ENCODE measurements at places on chromosomes 11 and 22.
A peak's percentile ranks its signal among the peaks of the same experiment; 100 is the strongest.

- no peak for DNase-seq
These were observed 6.1 kb downstream of the APOL3 start for GRCh38 chr22:36154423-36154945.

GRCh38 chr11:45052361-45052760 is 94.1 kb upstream of the PRDM11 start:
- no peak for DNase-seq

- no peak for DNase-seq
These were observed 81.0 kb downstream of the CCDC34 start for GRCh38 chr11:27281740-27282590.

DNA sequence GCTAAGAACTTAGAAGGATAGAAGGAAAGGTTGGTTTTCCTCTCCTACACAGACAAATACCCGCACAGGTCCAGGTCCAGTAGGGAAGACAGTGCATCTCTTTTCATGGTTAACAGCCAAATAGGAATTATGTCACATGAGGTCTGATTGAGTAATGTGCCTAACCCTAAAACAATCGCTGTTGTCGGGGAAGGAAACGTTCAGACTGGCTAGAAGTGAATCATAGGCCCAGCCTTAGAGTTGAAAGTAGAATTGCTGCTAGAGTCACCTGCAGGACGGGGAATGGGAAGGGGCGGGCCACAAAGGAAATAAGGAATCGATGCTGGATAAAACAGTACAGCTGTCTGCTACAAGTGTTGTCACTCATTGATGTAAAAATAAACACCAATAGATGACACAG is 12.4 kb upstream of the HTATIP2 start:
- DNase-seq: no peak

GRCh38 chr11:10746871-10747270 is 4.2 kb upstream of the CTR9 start:
- no peak for DNase-seq

DNA sequence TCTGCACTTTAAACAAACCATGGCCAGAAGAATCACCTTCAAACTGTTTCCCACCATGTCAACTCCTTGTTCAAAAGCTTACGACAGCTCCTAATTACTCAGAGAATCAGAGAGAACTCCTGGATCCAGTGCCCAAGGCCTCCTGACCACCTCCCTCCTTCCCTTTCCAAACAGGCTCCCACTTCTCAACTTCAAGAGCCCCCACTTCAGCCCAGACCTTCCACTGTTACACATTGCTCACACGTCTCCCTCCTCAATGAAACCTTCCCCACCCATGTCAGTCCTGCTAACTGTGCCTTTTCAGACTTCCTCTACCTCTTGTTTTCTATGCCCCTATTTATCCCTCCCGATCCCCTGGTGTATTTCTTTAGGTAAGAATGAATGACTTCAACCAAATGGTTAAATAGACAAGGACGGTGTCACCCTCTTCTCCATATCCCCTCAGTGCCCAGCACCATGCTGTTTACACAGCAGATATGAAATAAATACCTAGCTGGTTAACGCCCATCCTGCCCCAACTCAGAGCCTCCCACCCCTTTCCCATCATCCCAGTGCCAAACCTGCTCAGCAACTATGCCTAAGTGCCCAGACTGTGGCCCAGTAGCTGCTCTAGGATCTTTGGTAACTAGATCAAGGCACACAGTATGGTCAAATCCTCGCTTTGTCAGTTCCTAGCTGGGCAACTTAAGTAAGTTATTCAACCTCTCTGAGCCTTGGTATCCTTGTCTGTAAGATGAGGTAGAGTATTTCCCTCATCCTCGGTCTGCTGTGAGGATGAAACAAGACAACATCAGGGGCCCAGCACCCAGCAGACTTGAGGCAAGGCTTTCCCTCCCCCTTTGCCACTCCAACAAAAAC is 36.8 kb downstream of the PLEKHA7 start:
- no peak for DNase-seq

DNA sequence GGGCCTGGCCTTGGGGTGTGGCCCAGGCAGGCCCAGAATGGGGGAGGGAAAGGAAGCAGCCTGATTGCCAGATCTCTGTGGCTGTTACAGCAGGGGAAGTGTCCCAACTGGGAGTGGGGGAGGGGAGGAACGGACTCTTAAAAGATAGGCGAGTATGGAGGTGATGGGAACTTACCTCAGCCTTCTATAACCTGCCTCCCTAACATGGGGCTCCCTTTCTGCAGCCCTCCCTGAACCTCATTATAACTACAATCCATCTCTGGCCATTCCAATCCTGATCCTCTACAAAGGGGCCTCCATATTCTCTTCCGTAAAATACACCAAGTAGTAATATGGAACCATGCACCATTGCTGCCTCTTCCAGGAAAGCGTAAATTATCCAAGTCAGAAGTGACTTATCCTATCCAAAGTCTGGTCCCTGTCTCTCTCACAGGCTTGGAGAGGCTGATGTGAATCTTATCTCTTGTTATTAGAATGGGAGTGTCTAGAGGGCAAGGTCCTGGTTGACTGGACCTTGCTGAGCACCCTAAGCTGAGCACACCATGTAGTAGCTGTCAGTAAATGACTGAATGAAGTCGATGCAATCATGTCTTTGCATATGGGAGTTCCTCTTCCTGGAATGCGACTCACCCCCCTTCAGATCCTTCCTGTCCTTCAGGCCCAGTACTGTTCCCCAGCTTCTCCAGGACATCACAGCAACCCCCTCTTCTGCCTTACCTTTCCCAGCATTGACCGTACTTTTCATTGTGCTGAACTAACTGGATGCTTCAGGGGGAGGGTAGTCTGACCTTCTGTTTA is 5.9 kb downstream of the RHOG start:
- DNase-seq: peak; percentile 50

GRCh38 chr11:45856044-45856468 is 8.8 kb downstream of the CRY2 start:
- DNase-seq: no peak

DNA sequence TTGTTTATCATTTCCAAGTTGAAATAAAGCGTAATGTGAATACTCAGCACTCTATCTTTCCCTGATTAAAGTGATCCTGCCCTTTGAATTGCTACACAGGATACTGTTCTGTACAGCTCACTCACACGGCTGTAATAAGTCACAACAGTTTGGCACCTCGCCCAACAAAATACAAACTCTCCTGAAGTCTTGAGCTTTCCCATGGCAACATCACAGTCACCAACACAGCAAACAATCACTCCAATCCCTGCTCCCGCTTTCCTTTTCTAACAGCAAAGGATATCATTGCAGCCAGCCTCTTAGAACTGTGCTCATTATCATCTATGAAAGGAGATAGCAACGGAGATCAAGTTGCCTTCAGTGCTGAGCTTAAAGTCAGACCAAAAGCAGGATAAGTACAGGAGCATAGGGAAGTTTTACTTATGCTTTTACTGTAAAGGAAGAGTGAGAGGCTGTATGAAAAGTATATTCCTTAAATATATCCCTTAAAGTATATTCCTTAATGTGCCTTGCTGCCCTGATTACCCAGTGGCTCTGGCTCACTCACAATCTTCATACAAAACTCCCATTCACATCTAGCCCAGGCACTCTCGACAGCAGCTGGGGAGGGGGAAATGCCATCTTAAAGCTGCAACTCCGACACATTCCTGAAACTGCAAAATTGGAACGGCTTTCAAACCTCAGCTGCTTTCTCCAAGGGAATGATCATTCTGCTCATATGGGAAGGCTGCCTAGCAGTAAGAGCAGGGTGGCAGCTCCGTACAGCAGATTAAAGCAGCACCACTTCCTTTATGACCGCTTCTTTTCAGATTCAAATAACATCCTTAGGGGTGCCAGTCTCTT is 35.8 kb downstream of the MAML2 start:
- DNase-seq: peak; percentile 23

DNA sequence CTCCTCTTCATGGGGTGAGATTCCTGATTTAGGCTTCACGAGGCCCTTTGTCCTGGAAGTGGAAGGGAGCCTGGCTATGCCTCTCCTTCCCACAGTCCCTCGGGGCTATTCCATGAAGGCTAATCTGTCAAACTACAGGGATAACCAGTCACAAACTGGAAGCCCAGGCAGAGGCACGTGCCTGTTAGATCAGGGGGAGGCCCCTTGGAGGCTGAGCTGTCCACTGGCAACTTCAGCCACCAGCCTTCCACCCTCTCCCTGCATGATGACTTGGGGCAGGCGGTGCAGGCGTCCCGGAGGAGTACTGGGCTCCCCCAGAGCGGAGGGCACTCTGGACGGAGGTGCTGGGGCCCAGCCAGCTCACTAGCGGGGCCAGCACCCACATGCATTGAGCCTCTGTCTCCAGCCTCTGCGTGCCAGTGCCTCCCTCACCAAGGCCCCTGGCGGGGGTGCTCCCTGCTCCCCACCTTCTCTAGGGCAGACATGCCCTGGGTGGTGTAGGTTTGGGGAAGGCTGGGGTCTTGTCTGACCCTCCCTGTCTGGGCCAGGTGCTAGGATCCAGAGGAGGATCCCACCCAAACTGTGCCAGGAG is 42.9 kb downstream of the WNT11 start:
- no peak for DNase-seq

DNA sequence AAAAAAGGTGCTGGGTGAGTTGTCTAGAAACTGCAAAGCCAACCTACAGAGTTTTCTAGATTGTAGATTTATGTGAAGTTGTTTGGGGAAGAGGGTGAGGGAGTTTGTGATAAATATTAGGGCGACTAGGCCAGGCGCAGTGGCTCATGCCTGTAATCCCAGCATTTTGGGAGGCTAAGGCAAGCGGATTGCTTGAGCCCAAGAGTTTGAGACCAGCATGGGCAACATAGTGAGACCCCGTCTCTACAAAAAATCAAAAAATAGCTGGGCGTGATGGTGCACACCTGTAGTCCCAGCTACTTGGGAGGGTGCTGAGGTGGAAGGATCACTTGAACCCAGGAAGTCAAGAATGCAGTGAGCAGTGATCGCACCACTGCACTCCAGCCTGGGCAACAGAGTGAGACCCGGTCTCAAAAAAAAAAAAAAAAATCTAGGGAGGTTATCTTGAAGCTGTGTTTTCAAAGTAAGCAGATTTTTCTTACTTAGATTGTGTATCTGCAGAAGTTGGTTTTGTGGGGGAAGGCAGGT is 844 bp downstream of the APOL6 start:
- no peak for DNase-seq

DNA sequence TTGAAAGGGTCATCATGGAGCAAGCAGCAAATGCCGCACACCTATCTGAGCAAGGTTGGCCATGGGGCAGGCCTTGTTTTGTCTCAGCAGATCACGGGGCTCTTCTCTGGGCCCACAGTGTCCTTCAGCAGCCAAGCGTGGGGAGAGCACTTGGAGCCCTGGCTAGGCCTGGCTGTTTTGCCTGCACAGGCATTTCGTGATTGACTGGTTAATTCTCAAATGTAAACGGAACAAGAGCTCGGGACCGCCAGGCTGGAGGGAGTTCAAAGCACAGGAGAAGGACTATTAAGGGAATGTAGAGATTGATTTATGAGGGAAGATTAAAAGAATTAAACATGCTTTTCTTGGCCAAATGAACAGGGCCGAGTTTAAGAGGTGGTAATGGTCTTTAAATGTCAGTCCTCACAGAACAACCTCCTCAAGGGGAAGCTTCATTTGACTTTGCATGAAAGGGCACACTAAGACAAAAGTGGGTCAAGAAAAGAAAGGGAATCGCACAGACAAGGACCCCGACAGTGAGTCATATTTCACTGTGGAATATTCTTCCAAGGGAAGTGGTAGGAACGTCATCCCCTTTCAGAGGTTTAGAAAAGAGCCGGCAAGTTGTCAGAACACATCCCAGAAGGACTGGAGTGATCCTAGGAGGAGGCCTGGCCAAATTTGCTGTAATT is 20.7 kb downstream of the SPON1 start:
- no peak for DNase-seq

- no peak for DNase-seq
These were observed 271.6 kb upstream of the CADM1 start for GRCh38 chr11:115775846-115776245.

DNA sequence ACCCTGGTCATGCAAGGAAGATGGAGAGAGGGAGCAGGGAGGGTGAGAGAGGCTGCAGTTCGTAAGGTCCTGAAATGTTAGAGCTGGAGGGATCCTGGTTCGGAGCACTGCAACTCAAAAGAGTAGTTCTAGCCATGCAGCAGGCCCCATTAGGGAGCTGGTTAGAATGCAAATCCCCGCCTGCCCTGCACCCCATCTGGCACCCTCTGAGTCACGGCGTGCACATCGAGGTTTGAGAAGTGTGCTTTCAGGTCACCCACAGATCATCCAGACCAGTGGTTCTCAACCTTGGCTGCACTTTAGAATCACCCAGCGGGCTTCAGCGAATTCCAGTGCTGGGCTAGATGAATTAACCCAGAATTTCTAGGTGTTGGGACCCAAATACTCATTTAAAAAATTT is 48.2 kb downstream of the ST3GAL4 start:
- DNase-seq: no peak

- no peak for DNase-seq
These were observed 68.8 kb downstream of the SNX19 start for GRCh38 chr11:130847517-130847916.

DNA sequence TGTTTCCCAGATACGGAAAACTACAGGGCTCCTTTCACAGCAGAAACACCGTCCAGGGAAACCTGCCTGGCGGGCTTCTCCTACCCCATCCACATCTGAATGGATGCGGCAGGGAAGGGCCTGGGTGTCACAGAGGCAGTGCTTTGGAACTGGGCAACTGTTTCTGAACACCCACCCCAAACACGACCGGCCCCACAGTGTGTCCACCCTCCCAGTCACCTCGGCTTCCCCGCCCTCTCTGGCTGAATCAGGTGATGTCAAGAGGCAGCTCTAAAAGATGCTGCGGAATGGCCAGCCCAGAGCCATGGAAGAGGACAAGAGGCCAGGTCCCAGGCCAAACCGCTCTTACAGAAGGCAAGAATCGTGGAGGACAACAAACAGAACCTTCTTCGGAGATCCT is 22.0 kb downstream of the IFT27 start:
- DNase-seq: no peak

DNA sequence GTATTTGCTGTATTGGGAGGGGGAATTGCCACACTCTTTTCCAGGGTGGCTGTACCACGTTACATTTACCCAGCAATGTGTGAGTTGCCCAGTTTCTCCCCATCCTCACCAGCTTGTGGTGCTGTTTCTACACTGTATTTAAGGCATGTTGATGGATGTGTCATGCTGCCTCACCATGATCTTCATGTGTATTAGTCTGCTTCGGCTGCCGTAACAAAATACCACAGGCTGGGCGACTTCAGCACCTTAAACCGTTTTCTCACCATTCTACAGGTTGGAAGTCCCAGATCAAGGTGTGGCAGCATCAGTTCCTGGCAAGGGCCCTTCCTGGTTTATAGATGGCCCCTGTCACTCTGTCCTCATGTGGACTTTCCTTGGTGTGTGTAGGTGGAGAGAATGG is 169.7 kb downstream of the IGLL1 start:
- DNase-seq: no peak

GRCh38 chr11:1854949-1855885 is 2.3 kb downstream of the LSP1 start:
- DNase-seq: no peak

GRCh38 chr22:48842583-48842945 is 985.1 kb downstream of the BRD1 start:
- DNase-seq: no peak

Measured in dorsolateral prefrontal cortex (tissue), 122 donors.